ENCODE measurements at places on chromosomes 5 and 9.

GRCh38 chr9:115921301-115921700 is 232.3 kb upstream of the PAPPA start:
- no peak for DNase-seq

DNA sequence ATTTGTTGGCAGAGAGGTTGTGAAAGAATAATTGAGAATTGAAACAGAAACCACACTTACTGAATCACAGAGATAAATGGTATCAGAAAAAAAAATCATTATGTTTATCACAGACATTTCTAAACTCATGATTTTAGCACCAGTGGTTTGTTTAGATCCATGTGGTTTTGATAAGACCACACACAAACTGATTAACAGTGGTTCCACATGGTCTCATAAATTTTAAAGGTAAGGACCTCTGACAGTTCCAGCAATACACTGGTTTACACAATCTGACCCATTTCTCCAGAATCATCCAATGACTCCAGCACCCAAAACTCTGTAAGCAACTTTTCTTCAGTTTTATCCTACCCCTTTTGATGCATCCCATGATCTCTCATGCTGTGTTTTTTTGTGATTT is 261.2 kb downstream of the ANXA1 start:
- DNase-seq: no peak

GRCh38 chr9:19992556-19992955 is 203.7 kb upstream of the SLC24A2 start:
- no peak for DNase-seq

- DNase-seq: no peak
Measured at GRCh38 chr5:32865475-32865874, 154.4 kb downstream of the NPR3 start.

DNA sequence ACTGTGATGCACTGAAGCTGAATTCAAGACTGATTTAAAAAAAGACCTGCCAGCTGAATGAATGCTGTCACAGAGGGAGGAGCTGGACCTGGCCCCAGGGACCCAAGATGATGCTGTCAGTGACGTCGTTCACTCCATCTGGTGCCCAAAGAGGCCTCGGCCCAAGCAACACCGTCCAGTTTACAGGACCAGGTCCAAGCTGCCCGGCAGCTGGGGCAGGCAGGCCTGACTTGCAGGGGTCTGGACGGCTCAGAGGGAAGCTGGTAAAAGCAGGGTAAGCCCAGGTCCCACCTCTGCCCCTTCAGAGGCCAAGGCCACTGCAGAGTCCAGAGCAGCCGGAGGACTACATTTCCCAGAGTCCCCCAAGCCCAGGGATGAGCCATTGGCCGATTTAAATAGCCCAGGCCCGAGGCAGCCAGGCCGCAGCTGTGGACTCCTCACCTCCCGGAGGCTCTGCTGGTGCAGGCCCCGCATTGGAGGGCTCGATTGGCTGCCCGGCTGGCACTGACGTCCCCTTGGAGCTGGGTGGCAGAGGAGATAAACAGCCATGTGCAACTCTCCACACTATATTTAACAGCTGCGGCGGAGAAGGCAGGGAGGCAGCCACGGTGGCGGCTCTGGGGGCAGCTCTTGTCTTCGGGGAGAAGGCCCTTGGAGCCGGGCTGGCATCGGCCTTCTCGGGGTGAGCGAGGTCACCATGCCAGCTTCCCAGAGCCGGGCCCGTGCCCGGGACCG is at the start of gene PLPP7:
Gene PLPP7, plus strand, starts transcription at position 423 of the 735 bp plus-strand sequence. Its CDS starts 275 bp downstream, at position 698.
- no peak for DNase-seq

DNA sequence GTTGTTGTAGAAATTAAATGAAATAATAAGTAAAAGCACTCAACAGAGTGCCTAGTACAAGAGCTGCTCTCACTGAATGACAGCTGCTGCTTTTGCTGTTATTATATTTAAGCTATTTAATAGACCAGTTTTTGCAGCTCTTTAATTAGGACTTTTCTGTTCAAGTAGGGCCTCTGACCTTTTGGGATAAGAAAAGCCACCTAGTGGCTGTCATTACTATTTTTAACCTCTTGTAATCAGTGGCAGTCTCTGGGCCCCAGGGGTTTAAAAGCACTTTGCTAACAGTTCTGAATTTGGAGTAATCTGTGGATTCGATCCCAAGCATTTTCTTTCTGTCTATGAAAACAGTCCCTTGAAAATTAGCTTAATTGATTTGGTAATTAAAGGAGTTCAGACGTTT is 121.1 kb downstream of the NUDT12 start:
- peak; percentile 9 for DNase-seq

GRCh38 chr9:89177012-89177943 is 1.3 kb downstream of the SHC3 start:
- DNase-seq: no peak

GRCh38 chr5:9726931-9727330 is 96.8 kb upstream of the TAS2R1 start:
- DNase-seq: no peak

DNA sequence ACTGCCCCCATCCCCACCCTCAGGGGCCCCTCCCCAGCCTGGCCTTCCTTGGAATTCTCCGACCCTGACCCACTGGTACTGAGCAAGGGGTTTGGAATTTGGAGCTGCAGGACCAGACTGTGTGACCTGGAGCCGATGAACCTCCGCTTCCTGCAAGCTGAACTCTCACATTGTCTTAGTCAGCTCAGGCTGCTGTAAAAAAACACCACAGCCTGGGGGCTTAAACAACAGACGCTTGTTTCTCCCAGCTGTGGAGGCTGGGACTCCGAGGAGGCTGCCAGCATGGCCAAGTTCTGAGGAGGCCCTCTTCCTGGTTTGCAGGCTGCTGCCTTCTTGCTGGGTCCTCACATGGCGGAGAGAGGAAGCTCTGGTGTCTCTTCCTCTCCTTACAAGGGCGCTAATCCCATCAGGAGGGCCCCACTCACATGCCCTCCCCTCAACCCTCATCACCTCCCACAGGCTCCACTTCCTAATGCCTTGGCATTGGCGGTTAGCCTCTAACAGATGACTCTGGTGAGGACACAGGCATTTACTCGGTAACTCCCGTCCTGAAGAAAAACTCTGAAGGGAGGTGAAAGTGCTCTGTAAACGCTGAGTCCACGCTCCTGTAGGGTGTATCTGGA is 42.4 kb downstream of the C5orf15 start:
- no peak for DNase-seq

DNA sequence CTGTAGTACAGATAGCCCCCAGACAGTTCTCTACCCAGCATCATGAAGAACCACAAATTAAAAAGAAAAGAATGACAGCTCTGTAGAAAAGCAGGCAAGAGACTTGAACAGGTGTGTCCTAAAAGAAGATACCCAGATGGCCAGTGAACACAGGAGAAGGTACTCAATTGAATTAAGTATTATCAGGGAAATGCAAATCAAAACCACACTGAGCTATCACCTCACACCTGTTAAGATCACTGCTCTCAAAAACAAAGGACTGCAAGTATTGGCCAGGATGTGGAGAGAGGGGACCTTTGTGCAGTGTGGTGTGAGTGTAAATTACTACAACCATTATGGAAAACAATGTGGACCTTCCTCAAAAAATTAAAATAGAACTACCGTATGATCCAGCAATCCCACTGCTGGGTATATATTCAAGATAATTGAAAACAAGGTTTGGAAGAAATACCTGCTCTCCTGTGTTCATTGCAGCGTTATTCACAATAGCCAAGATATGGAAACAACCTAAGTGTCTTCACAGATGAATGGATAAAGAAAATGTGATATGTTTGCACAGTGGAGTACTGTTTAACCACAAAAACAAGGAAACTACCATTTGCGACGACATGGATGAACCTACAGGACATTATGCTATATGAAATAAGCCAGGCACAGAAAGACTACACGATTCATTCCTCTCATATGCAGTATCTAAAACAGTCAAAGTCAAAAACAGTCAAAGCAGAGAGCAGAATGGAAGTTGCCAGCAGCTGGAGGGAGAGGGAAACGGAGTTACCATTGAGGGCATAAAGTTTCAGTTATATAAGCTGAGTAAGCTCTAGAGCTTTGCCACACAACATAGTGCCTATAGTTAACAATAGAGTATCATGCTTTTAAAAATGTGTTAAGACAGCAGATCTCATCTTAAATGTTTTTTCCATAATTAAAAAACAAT is 102.6 kb downstream of the WNK2 start:
- DNase-seq: no peak

GRCh38 chr5:107028938-107029337 is 641.8 kb downstream of the EFNA5 start:
- no peak for DNase-seq

DNA sequence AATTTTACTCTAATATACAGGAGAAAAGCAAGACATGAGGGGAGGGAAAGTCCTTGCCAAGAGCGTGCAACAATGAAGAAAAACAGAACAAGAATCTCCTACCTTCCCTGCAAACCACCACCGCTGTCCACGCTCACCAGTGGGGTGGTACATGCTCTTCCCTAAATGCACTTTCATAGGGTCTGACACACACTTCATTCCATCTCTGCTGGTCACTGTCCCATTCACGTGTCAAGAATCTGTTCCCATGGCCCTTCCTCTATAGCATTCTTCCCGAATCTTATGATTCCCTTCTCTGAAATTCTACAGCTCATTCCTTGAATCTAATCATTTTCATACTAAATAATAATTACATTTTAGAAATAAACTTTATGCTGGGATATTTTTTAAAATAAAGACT is 11.4 kb upstream of the DNAH5 start:
- DNase-seq: no peak

DNA sequence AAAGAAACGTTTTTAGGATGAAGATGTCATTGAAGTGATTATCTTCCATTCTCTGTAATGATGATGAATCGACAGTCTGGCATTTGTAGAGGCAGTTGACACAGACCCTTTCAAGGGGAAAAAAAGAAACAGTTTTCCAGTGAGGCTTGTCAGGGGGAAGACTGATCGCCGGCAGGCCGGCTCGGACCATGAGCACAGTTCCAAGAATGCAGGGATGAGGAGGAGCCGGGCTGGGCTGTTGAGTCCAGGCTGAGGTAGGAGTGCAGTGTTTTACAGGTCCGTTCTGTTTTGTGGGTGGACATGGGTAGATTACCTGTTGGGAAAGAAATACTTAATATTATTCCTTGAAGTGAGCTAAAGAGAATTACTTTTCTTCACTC is 194.6 kb downstream of the AOPEP start:
- peak; percentile 65 for DNase-seq

GRCh38 chr5:51679286-51679685 is 296.0 kb downstream of the ISL1 start:
- no peak for DNase-seq

DNA sequence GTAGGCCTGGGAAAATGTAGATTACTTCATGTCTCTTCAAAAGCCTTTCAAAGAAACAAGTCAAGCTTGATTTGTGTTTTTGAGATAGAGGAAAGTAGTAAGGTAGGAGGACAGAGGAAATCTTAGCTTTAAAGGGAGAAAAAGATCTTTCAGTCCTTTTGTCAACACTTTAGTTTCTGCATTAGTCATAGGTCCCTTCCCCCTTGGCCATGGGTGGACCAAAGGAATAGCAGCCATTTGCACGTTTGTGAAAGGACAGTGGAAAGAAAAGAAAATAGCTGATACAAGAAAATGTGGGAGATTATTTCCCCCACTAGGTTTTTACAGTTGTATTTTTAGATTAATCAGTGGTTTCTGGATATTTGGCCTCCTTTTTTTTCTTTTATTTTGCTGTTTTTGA is 121.9 kb upstream of the GRHPR start:
- DNase-seq: no peak

GRCh38 chr9:4106081-4106759 is 193.6 kb downstream of the GLIS3 start:
- DNase-seq: peak; percentile 84

DNA sequence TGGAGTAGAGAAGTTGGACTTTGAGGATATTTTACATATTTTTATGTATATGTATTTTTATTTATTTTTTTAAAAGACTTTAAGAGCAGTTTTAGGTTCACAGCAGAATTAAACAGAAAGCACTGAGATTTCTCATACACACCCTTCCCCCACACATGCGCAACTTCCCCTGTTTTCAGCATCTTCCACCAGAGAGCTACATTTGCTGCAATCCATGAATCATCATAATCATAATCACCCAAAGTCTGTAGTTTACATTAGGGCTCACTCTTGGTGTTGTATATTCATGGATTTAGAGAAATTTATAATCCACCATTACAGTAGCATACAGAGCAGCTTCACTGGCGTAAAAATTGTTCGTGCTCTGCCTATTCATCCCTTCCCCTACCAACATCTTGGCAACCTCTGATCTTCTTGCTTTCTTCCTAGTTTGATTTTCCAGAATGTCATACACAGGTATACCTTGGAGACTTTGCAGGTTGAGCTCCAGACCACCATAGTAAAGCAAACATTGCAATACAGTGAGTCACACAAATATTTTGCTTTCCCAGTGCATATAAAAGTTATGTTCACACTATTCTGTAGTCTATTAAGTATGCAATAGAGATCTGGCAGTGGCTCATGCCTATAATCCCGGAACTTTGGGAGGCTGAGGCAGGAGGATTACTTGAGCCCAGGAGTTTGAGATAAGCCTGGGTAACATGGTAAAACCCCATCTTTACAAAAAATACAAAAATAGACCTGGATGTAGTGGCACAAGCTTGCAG is 9.6 kb upstream of the CCDC171 start:
- DNase-seq: peak; percentile 21

Data from HT-29 (cell line).